ENCODE measurements at places on chromosomes 7 and 10.

DNA sequence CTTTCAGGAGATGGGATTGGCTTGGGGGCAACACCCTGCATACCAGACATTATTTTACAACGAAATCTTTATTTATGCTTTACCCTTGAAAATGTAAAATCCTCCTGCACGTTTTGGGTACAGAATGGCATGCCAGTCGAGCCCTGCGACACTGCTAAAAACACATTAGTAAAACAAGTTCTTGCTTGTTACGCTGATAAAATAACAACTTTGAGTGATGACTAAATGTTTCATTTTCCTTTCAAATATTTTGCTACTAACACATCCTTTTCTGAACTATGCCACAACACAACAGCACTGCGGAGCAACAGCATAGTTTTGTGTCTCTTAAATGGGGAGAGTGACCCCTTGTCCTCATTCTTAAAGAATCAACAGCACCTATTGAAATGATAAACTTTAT is 76.0 kb upstream of the SEMA3D start:
- no peak for DNase-seq

GRCh38 chr7:844043-844442 is 11.8 kb downstream of the SUN1 start:
- DNase-seq: no peak

- no peak for DNase-seq
Observed at GRCh38 chr7:12244129-12244528, 33.0 kb downstream of the TMEM106B start.

DNA sequence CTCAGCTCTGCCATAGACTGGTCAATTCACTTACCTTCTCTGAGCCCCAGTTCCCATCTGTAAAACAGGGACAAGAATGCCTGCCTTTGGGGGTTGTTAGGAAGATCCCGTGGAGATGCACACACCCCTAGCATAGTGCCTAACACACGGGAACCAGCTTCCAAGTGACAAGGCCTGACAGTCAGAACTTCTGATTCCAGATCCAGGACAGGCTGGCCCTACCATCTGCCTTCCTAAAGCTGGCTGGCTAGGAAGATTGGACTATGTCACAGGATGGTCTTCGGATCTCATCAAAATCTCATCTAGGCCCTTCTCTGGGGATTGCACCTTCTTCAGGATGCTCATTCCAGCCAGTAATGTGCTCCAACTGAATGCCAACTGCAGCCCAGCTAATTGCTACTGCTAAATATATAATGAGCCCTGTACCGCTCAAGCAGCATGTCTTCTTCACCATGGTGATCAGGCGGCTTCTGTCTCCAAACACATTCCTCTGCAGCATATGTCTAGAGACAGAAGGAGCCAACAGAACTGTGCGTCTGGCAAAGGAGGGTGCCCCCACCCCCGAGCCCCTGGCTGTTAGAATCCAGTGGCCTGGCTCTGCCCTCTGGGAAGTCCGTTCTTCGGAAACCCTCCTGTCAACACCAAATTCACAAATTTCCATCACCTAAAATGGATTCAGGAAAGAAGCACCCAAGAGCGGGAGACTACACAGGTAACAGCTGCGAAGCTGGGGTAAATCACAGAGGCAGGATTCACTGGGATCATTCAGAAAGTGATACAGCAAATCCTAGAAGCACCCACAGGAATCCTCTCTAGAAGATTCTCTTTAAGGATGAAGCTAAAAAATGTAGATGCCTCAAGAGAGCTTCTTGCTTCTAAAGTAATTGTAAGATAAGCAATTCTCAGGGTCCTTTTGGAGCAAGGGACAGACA is 142.1 kb upstream of the EEPD1 start:
- no peak for DNase-seq

GRCh38 chr7:146479040-146479439 is 362.4 kb downstream of the CNTNAP2 start:
- no peak for DNase-seq

GRCh38 chr7:157703534-157704195 is 366.9 kb downstream of the DNAJB6 start:
- DNase-seq: no peak

DNA sequence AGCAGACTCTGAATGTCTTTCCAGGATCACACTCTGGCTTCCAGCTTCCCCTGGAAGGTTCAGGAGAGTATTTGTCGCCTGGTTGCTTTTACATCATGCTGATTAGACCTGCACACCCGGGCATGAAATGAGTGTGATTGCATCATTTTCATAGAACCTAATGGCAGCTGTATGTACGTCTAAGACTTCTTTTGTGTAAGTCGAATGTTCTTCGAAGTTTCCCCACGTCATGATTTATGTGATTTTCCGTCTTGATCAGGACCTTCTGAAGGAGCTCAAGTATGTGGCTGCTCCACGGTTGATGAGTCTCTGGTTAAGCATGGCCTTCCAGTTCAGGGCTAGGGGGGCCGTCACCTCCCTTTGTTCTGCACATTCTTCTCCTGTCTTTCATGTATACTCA is 4.5 kb downstream of the EIF4H start:
- no peak for DNase-seq

DNA sequence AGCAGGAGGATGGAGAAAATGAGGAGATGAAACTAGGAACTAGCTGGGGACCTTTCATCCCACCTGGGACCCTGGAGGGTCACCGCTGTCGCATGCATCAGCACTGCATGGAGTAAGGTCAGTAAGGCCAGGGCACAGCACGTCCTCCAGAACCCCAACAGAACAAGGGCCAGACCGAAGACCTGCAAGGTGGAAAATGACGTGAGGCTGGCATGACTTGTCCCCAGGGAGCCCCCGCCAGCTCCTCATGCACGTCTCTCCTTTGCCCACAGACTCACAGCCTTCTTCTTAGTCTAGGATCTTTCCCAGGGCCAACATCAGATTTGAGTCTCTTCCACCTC is 4.7 kb downstream of the ZNF488 start:
- no peak for DNase-seq

DNA sequence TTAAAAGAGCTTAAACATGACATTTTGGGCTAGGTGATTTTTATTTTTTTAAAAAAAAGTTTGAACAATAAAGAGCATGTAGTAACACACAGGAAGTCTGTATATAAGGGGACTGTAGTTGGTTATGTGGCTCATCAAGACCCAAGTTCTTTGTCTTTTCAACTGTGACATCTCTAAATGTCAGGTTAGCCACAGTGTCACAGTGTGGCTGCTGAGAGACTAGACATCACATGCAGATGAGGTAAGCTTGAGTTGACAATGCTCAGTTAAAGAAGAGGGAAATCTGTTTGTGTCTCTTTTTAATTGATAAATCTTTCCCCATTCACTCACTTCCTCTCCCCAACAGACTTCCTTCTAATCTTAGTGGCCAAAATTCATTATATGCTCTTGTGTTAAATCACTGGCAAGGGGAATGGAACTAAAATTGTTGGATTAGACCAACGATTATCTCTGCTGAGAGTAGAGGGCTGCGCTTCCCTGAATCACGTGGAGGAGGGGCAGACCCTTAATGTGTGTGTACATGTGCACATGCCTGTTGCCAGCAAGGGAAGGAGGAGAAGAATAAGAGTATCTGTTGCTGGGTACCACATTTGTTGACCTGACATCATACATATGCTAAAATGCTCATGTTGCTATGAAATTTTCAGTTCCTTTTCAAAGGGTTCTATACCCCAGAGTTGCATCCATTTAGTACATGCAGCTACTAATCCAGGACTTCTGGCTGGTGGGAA is 78.3 kb downstream of the MMRN2 start:
- no peak for DNase-seq

DNA sequence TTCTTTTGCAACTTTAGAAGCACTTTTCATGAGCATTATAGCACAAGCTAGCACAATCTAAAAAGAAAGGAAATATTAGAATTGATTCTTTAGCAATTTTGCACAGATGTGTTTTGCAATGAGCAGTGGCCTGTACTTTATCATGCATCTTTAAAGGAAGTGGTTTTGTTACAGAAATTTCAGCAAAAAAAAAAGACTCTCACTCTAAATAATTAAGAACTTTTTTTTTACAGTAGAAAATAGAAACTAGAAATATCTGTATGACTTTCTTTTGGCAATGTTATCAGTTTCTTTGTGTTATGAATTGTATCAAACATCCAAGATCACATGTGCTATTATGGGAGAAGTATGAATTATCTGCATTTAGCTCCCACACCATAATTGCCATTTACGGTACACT is 195.7 kb upstream of the KLF6 start:
- no peak for DNase-seq

DNA sequence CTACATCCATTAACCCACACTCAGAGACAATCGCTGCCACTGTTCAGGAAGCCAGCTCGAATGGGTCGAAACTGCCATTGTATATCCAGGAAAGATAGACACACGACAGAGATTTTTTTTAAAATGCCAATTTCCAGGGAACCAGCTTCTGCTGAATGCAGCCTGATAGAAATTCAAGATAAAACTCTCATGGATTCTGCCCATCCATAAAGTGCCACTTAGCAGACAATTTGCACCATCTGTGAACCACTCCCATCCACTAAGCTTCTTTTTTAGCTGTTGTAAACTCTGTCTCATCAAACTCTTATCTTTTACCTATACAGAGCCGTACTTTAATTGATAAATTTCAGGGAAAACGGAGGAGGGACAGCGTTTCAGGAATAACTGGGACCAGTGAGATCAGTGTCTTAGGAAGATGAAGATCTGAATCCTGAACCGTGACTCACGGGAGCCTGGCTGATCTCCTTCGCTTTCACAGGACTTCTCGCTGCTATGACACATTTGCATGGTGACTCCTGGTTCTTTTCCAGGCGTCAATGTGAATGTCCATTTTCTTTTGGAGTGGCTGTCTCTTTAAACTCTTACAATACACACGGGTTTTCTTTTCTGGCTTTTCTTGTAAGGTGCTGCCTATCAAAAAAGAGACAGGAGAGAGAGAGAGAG is 103.4 kb downstream of the FAM204A start:
- no peak for DNase-seq

DNA sequence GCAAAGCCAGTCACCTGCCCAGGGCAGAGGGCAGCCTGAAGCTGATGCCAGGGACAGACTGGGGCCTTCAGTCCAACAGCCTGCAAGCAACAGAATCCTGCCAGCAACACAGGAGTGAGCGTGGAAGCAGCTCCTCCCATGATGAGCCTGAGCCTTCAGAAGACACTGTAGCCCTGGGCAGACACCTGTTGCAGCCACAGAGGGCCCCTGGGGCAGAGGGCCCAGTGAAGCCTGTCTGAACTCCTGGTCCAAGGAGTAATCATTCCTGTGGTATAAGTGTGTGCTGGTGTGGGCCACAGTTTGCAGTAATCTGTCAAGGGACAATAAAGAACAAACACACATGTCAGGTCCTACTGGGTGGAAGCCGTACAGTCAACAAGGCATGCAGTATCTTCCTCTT is 2.9 kb upstream of the PFKP start:
- DNase-seq: no peak

GRCh38 chr10:131574707-131575430 is 263.3 kb upstream of the TCERG1L start:
- DNase-seq: no peak

DNA sequence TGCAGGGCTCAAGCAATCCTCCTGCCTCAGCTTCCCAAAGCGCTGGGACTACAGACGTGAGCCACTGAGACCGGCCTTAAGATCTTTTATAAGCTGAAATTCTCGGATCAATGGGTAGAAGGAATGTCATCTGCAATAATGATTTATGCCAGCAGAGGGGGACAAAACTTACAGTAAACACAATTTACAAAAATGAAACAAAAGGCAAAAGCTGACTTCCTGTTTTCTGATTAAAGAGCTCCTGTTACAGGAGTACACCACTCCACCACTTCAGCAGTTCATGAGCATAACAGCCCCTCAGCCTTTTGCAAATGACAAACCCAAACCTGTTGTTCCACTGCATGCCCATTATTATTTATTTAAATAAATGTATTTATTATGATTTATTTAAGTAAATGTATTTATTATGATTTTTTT is 88.5 kb upstream of the ATP6V0A4 start:
- DNase-seq: peak; percentile 71

DNA sequence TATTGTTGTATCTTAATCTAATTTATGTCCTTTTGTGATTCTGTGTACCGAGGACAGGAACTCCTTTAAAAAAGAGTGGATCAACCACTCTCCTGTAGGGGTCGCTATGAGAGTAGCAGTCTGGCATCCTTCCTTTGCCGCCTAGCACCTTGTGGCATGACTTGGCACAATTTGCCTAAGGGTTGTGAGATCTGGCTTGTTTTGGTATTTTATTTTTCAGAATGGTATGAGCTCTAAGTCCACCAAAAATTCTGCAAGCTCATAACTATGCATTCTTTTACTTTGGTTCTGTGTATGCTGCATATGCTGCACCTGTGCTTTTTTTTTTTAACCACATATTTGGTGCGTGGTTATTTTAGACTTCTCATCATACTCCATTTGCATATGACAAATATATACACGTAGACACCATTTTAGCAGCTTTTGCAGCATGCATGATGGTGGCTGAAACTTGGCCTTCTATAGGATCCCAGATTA is 112.8 kb downstream of the CDK14 start:
- peak; percentile 22 for DNase-seq

GRCh38 chr10:124153023-124153826 is 59.8 kb upstream of the CHST15 start:
- DNase-seq: peak; percentile 74

GRCh38 chr7:98178321-98178720 is 32.9 kb upstream of the BHLHA15 start:
- no peak for DNase-seq

- no peak for DNase-seq
Observed at GRCh38 chr10:102679596-102679995, 34.6 kb downstream of the ARL3 start.

DNA sequence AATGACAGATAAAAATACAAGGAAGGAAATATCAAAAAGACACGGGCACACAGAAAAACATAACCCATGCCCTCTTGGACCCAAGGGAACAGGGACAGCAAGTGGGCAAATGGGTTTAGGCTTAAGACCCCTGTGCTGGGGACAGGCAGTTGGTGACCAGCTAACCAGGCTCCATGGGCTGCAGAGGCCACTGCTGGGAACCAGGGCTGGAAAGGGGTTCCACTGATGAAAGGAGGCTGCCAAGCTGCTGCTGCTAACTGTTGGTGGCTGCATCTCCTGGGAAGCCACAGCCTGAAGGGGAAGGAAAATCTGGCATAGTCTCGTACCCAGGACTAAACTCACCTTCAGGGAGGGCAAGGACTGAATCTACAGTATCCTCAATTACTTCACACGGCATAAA is 579.2 kb upstream of the MGMT start:
- no peak for DNase-seq

GRCh38 chr7:13920053-13920697 is 69.3 kb downstream of the ETV1 start:
- DNase-seq: no peak

GRCh38 chr10:10796774-10797415 is 220.8 kb upstream of the CELF2 start:
- no peak for DNase-seq

DNA sequence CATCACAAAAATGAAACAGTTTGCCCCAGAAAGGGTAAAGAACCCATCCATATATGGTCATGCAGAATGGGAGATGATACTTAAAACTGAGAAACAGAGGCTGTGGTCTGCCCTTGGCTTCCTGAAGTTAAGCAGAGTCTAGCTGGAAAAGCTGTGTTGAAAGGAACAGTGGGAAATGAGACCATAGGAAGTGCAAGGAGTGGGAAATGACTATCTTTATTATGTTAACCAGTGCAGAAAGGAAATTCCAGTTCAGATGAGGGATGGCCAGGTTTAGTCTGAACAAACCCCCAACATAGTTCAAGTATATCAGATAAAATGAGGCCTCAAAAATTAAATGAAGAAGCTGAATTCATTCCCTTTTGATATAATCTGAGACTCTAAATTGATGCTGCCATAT is 112.2 kb upstream of the TARP start:
- DNase-seq: no peak
